ENCODE measurements at places on chromosomes 3 and 15. TPM values are rescaled to one million over a fixed set of nuclear protein-coding genes. Genes with fewer than 3 reads are reported as not detected.

The SLC2A2 gene
- not detected for total RNA-seq

The SPINK8 gene
- not detected for total RNA-seq

The ACAD9 gene
- total RNA-seq: 32.8 TPM

The CD200 gene
- total RNA-seq: 12.8 TPM

The SPINT1 gene
- 0.36 TPM for total RNA-seq

The EIF3J gene
- 46.9 TPM for total RNA-seq

The CHRNA7 gene
- total RNA-seq: 1.2 TPM

The CAMP gene
- not detected for total RNA-seq
